Stimulated activated naive CD4-positive, alpha-beta T cell treated with Interleukin-2 at 50 U/mL for 16 hours (primary cell): ENCODE measurements at places on chromosomes 1 and 21.

DNA sequence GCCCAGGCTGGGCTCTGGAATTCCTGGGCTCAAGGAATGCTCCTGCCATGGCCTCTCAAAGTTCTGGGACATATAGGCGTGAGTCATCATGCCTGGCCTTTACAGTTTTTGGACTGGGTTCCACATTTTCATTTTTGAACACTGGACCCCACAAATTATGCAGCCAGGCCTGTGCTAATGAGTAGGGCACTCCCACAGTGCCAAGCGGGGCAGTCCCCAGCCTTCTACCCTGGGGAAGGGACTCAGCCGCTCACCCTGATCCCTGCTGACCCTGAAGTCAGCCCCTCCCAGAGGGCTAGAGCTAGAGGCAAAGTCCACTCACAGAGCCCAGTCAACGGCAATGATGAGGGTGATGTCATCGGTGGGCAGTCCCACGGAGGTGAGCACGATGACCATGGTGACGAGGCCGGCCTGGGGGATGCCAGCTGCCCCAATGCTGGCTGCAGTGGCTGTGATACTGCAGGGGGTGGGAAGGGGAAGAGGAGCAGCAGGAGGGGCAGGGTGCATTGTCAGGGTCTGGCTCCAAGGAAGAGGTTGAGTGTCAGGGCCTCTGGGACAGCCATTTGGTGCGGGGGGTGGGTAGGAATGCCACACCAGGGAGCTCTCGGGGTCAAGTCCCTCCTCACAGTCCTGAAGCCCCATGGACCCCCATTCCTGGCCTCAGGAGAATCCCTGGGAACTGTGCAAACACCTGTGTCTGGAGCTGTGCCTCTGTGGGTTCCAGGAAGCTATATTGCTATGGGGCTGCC, 27.6 kb downstream of the PODN start:
- no peak for DNase-seq

DNA sequence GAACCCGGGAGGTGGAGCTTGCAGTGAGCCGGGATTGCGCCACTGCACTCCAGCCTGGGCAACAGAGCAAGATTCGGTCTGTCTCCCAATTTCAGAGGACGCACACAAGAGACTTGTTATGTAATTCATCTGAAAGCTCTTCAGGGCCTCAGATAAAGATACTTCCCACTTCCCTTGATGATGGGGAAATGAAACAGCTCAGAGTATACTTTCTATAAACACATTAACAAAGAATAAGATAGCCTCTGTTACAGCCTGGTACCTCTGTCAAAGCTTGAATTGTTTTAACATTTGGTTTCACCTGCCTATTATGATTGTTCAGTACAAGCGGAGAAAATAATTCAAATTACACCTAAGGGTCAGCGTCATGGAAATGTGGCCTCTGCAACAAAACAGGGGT, 622.9 kb upstream of the ADGRL4 start:
- no peak for DNase-seq

GRCh38 chr1:243842978-243843511, 7.0 kb downstream of the AKT3 start:
- no peak for DNase-seq

- DNase-seq: no peak
These were observed 175.7 kb downstream of the GPR52 start for GRCh38 chr1:174623324-174624035.

DNA sequence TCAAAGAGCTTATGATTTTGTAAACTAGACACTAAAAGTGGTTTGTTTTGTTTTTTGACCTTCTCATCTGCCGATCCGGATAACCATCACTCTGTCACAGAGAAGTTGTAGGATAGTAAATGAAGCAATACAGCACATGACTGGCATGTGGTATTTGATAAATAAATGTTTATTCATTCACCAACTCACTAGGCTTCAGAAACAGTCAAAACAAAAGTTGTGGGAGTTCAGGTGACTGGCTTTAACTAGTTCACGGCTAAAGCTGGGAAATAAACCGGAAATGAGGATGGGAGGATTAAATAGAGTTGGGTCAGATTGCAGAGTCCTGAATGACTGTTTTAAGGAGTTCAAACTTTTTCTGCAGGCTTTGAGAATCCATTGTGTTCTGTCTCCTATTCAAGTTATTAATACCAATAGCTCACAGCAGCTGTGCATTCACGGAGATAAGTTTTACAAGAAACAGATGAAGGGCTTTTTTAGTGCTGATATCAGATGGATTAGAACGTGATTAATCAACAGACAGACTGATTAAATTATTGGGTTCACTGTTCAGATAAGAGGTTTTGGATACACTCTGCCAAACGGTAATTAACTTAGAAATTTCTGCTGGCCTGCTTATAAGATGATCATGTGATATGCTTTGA, 463.3 kb downstream of the DPYD start:
- DNase-seq: no peak

GRCh38 chr1:71603044-71603776, 522.4 kb upstream of the ZRANB2 start:
- DNase-seq: no peak

- no peak for DNase-seq
These were observed 59.9 kb downstream of the ADSS2 start for GRCh38 chr1:244391761-244392160.

DNA sequence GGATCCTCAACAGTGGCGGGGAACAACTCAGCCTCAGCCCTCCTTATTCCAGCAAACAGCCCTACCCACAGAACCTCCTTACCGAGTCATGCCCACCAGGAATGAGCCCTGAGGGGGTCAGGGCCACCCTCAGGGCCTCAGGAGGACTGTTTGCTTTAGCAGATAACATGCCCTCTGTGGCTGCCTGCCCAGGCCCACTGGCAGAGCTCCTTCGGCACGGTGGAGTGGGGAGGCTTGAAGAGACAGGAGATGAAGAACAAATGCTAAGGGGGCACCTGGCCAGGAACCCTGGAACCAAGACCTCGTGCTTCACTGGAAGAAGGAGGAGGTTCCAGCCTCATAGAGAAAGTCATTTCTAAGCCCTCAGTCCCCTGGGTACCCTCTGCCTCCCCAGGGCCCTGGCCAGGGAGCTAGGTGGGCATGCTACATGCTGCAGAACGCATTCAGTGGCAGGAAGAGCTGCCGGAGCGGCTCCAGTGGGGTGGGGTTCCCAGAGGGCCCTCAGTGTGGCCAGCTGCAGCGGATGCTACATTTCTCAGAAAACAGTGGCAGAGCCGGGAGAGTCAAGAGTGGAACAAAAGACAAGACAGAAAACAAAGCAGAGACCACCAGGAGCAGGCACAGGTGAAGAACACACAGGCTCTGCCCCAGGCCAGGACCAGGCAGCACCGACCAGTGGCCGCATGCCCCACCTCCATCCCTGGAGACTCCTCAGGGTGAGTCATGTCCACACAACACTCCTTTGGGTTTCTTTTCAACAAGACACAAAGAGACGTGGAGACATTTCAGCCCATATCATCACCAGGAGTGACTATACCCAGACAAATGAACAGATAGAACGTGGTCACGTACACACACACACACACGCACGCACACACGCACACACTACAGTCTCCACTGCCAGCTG, 39.8 kb downstream of the RIMS3 start:
- DNase-seq: no peak

DNA sequence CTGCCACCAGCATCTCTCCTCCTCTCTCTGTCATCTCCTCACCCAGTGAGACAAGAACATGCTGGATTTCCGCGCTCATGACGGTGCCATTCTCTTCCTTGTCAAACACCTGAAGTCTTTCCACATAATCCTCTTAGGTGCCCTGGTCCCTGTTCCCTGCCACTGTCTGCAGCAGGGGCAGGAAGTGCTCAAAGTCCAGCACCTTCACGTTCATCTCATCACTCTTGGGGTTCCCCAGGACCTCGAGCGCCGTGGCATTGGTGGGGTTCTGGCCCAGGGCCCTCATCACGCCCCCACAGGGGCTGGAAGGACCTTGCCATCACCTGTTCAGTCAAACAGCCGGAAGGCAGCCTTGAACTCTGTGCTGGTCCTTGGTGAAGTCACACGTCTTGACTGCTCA, 9.1 kb upstream of the AGPAT3 start:
- no peak for DNase-seq
